ENCODE measurements at places on chromosomes 16 and 17.

DNA sequence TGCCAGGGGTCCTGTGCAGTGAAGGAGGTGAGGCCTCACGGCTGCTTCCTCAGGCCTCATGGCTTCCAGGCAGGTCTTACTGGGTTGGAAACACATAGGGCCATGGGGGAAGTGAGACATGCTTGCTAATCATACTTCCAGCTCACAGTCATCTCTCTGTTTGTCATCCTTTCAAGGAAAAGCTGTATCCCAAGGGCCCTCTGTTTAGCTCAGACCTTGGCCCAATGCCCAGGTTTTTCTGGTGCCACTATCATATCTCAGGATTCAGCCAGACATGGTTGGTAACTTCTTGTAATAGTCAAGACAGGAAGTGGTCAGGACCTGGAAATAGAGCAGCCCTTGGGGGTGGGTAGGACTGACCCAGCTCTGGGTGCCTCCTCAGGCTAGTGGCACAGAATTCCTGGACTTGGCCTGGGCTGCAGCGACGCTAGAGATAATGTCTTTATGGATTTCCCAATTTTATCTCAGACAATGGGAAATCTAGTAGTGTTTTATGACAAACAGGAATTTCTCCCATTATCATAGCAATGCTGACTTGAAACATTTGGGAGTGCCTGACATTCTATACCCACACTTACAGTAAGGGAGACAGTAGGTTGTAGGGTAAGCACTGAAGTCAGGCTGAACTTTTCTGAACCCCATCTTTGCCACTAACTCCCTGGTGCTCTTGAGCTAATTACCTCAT, 13.5 kb upstream of the ITGB3 start:
- no peak for DNase-seq

DNA sequence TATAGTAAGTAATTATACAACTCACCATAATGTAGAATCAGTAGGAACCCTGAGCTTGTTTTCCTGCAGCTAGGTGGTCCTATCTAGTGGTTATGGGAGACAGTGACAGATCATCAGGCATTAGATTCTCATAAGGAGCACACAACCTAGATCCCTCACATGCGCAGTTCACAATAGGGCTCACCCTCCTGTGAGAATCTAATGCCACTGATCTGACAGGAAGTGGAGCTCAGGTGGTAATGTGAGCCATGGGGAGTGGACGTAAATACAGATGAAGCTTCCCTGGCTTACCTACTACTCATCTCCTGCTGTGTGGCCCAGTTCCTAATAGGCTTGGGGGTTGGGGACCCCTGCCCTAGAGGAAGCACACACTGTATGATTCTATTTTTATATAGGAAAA, 21.8 kb upstream of the ZNF469 start:
- DNase-seq = no peak

- DNase-seq = no peak
Observed at GRCh38 chr16:67975321-67976105, 4.8 kb downstream of the DPEP3 start.

- no peak for DNase-seq
Observed at GRCh38 chr17:40534371-40535189, 30.7 kb downstream of the CCR7 start.

DNA sequence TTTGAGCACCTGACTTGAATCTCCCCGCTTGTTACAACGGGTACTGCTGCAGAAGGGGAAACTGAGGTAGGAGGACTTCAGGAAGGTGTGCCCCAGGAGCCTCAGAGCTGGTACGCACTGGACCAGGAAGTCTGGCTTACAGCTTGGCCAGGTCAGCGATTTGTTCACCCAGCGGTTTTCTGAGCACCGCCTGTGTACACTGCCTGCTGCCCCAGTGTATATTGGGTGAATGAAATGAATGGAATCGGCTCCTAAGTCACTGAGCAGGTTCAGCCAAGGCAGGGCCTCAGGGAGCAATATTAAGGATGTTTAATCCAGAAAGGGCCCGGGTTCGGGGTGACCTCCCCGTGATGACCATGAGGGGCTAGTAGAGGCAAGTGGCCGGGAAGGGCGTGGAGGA, 164.0 kb upstream of the CIBAR2 start:
- DNase-seq = no peak
